Nucleus accumbens (tissue), 56 donors: ENCODE measurements at places on chromosomes 13 and 19.

GRCh38 chr19:18969931-18970659 lies 29.1 kb upstream of the HOMER3 start:
- DNase-seq, result no peak

- no peak for DNase-seq
Measured at GRCh38 chr13:92418818-92419412, 807.7 kb upstream of the GPC6 start.

DNA sequence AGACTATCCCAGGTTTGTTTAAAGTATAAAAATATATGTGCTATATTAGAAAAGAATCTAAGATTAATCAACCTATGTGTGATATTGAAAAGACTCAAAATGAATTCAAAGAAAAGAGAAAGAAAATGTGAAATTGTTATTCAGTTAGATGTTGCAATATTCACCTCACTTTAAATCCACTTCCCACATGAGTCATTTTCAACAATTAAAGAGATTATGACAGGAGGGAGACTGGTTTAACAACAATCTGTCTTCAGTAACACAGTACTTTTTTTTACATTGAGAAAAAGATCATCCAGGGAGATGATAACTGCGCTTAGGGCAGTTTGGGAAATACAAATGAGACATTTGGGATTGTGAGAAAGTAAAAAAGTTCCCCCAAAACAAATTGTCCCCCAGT lies 1246.2 kb downstream of the SLITRK1 start:
- DNase-seq, result no peak

DNA sequence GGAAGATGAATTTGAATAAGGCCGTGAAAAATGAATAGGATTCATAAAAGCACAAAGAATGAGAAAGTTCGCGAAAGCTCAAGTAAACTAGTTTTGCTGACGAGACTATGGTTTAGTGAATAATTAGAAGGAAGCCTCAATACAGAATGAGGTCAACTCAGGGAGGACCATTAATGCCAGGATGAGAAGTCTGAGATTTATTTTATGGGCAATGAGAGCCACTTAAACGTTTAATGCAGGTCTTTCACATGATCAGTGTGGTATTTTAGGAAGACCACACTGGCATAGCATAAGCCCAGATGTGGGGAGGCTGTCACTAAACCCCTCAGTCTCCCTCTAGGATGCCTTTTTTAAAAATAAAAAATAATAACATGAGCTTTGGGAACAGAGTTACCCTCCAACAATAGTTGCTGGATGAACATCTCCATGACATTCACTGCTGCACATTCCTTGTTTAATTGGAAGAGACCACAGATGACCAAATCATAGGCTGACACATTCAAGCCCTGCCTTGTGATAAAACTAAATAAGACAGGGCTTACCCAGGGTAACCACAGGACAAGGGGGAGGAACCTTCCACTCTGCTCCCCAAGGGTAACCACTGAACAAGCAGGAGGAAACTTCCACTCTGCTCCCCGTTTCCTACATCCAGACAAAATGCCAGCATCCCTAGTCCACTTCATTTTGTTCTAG lies 43.6 kb upstream of the LSM14A start:
- DNase-seq, result no peak

DNA sequence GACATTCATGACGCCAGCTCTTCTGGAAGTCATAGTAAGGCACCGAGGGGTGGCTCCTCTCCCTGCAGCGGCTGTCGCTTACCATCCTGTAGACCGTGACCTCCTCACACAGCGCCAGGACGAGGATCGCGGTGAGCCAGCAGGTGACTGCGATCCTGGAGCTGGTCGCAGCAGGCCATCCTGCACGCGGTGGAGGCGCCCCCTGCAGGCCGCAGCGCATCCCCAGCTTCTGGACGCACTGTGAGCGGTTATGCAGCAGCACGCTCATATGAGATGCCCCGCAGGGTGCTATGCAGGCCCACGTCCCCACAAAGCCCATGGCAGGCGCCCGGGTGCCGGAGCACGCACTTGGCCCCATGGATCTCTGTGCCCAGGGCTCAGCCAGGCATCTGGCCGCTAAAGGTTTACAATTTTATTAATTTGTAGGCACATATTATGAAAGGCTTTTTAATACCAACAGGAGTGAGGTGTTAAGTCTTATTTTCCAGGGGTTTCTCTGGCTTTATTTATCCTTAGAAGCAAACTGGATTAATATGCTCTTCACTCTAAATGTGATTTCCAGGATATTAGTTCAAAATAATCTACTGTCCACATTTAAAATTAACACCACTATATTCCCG lies 35.6 kb upstream of the PSPC1 start:
- DNase-seq, result no peak

- no peak for DNase-seq
Measured at GRCh38 chr13:20503088-20504083, 22.3 kb downstream of the CRYL1 start.

- DNase-seq, result no peak
Measured at GRCh38 chr13:24905242-24905641, 141.3 kb downstream of the RNF17 start.
